Fibroblast of skin of back (primary cell): ENCODE measurements at places on chromosomes 16 and 17.

GRCh38 chr17:8289103-8289397 is 580 bp downstream of the RANGRF start:
- no peak for DNase-seq

- peak; percentile 69 for DNase-seq
These were observed 7.3 kb downstream of the FMNL1 start for GRCh38 chr17:45228763-45229539.

DNA sequence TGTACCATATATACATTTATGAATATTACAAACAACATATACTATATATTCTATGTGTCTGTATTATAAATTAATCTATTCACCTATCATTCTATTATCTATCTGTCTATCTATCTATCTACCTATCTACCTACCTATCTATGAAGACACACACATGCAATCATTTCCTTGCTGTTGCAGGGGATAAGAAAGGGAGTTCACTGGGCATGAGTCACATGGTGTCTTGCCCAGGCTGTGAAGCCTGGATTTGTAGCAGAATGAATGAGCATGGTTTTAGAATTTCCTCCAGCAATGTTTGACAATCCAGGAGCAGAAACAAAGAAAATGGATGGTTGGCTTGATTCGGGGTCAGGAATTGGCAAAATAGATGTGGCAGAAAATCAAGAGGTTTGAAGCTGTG is 23.2 kb upstream of the FAM20A start:
- no peak for DNase-seq

DNA sequence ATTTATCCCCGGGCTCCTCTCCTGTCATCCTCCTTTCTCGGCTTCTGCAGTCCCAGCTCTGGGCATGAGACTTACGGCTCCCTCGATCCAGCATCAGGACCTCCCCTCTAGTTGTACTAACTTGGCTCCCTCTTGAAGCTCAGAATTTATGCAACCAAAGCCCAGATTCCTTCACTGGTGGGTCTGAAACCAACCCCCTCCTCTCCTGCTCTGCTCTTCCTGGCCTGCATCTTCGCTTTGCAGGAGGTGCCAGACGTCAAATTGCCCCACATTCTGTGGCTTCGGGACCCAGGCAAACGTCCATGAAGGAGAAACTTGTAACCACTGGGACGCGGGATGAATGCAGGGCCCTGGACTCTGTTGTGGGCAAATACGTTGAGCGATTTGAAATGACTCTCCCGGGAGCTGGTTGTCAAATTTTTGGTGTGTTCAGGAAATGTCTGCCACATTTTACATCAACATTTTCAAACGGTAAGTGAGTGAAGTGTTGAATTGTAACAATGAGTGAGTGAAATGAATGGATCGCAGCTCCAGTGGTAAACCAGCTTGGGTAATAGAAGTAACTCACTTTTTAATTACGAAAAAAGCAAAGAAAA is 29.3 kb upstream of the ELAC2 start:
- peak; percentile 9 for DNase-seq

DNA sequence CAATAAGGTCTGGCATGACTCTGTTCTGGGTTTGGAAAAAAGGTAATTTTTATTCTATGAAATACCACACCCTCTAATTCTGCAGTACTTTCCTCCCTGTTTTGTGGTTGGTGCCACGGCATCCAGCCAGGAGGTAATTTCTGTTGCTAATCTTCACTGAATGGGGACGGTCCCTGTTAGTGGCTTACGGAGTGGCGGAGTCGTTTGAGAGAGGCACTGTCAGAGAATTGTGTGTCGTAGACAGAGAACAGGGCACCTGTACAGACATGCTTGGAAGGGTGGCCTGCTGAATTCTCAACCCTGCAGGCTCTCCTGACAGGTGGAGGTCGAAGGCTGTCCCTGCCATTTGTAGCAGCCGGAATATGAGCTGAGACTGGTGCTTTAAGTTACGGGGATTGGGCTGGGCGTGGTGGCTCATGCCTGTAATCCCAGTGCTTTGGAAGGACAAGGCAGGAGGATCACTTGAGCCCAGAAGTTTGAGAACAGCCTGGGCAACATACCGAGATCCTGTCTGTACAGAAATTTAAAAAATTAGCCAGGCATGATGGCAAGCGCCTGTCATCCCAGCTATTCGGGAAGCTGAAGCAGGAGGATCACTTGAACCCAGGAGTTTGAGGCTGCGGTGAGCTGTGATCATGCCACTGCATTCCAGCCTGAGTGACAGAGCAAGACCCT is 33.2 kb downstream of the EEF2K start:
- DNase-seq = no peak

DNA sequence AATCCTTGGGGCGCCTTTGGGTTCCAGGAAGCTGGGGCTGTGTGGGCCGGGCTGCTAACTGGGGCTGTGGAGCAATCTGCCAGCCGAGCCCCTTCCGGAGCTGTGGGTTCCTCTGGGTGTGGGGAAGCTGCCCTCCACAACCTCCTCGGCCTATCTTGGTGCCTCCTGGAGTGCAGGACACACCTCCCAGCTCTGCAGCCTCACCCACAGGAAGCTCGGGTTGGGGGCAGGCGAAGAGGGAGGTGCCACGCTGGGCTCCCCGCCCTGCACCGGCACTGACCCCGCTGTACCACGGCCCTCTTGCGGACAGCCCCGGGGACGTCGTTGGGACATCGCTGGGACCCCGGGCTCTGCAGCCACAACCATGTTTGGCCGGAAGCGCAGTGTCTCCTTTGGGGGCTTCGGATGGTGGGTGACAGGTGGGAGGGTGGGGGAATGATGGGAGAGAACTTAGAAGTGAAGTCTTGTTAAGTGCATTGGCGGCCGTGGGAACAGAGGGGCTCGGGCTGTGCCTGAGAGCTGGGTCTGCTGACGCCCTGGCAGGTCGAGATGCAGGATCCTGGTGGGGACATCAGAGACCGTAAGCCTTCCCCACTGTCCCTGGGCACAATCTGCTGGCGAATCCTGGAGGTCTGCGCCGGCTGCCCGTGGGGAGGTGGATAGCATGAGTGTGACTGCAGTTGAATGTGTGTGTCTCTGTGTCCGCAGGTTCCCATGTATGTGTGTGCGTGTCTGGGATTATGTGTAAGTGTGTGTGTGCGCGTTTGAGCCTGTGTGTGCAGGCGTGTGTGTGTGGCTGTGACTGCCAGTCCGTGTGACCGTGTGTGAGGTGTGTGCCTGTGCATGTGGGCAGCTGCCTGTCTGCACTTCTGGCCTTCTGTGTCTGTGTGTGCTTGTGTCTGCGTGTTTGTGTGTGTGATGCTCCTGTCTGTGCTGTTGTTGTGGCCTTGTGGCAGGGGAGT is at the start of gene RAP1GAP2:
Gene RAP1GAP2 (plus strand): TSS at position 275 of the 962 bp plus-strand sequence. CDS start 90 bp downstream, at position 365.
- DNase-seq = no peak

- no peak for DNase-seq
These were observed 747.1 kb downstream of the CDH8 start for GRCh38 chr16:61289141-61289540.

DNA sequence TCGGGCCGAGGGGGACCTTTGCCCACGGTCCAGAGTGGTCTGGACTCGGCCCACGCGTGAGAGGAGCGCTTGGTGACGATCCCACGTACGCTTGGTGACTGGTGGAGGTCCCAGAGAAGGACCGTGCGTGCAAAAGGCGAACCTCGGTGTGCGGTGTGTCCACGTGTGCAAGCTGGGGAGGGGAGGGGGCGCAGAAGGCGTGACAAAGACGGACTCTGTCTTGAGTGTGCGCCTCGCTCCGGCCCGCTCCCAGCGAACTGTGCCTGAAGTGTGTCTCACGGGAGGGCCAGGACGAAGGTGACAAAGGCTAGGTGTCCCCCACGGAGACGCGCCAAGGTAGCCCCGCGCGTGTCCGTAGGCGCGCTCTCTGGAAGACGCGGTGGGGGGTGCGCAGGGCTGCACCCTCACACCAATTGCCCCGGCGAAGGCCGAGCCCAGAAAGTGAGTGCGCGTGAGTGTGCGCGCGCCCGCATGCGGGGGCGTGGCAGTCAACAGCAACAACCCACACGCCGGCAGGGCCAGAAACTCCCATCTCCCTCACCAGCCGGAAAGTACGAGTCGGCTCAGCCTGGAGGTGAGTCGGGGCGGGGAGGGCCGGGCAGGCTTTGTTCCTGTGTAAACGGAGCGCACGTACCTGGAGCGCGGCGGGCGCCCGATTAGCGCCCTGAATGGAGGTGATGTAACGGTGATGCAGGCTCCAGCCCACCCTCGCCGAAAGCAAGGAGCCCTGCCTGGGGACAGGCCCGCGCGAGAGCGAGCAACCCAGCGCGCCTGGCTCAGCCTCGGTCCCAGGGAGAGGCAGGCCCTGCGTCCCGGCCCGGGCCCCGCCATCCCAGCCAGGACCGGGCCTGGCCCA is at the start of gene GPRC5C:
Gene GPRC5C (plus strand): TSS at position 521 of the 856 bp plus-strand sequence. CDS start 7,689 bp downstream, outside the sequence.
- no peak for DNase-seq

DNA sequence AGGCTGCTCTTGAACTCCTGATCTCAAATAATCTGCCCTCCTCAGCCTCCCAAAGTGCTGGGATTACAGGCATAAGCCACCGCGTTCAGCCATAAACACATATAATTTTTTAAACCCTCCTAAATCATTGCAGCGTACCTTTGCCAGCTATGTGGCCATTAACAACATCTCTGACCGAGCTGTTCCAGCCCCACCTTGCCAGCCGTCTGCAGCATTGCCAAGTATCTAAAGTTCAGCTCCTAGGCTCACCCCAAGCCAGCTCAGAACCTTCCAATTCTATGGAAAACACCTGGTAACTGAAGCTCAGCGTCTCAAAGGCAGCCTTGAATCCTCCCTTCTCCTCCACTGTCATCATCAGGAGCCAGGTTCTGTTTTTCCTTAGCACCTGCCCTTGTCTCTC is 5.1 kb upstream of the MEIOB start:
- no peak for DNase-seq

- DNase-seq = no peak
These were observed 37.8 kb upstream of the N4BP1 start for GRCh38 chr16:48647794-48648193.

GRCh38 chr16:17305694-17306093 is 165.1 kb downstream of the XYLT1 start:
- DNase-seq = no peak

DNA sequence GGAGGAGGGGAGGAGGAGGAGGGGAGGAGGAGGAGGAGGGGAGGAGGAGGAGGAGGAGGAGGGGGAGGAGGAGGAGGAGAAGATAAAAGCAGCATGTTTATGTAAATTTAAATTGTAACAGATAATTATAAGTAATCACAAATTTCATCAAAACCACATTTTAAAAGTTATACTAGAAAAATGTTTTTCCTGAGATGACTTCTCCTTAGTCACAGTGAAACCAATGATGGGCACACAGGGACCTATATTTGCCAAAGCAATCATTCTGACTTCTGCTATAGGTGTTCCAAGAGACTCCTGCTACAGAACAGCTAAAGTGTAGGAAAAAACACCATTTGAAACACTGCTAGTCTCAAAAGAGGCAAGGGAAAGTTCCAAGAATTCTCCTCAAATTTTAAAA is 66.4 kb downstream of the CEP95 start:
- peak; percentile 32 for DNase-seq

DNA sequence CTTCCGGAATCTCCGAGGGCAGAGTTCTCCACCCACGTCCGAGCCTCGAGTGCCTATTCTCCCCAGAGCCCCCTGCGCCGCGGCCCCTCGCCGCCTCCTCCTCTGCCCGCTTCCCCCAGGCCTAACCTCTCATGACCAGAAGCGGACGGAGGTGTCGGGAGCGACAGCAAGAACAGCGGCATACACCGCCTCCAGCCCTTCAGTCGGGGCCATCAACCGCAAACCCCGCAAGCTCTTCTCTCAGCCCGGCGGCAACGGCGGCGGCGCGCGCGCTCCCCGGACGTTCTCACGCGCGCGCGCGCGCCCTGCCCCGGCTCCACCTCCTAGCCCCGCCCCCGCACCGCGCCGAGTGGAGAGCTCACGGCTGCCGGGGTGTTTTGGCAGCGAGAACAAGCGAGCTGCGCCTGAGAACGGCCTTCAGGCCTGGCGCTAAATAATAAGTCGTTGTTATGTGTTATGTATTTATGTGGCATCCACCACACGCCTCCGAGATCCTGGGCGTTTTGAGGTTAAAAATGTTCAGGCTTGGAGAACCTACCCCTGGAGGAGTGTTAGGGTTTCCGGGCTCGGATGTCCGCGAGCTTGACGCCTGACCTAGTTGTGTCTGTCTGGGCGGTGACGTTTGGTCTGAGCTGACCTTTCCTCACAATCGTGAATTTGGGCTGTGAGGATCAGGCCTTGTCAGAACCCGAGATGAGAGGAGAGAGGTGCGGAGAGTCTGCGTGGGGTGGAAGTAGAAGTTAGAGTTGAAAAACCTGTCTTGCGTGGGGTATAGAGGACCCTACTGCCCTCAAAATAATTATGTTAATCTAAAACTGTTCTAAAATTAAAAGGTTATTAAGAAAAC is at the start of gene RNFT1:
Gene RNFT1 (minus strand): TSS at position 259 of the 847 bp plus-strand sequence. CDS start 77 bp downstream, at position 182.
- peak; percentile 82 for DNase-seq

DNA sequence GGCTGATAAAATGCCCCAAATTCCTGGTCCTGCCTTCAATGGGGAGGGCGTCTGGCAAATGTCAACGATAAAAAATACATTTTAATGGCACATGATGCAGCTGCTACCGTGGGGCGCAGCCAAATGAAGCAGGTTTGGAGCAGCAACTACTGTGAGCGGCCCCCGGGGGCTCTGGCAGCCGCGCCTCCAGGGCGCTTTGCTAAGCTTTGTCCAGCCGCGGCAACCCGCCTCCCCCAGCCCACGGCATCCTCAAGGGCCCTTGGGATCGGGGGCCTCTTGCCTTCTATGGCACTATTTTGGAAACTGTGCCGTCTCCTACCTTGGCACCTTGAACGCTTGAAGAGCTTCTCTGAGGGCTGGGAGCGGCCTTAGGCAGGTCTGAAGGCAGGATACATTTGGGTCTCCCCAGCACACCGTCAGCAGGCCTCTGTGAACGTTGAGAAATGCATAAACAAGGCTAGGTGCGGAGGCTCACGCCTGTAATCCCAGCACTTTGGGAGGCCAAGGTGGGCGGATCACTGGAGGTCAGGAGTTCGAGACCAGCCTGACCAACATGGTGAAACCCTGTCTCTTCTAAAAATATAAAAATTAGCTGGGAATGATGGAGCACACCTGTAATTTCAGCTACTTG is 25.1 kb downstream of the TBX4 start:
- DNase-seq = no peak

DNA sequence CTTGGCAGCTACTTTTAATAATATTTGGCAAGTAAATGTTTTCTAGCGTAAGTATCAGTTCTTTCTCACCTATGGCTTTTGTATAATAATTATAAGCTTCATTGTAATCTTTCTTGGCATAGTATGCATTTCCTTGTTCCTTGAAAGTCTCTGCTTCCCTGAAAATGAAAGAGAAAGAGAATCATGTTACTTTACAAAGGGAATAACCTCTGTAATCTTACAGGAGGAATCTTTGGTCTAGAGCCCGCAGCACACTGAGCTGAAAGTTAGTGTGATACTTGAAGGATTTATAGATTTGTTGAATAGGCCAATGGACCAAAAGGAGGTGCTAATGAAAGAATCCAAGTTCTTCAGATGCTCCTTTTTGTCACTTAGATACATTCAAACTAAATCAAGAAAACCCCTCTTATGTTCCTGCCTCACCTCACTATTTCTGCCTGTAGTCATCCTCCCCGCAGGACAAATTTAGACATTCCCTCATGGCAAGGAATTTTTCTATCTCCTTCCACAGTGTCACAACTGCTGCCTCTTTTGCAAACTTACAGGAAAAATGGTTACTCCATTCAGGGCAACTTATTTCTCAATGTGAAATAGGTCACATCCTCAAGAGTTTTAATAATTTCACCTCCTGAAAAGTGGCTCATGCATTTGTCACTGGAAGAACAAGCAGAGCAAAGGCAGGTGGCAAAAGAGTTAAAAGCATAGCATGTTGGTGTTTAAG is 16.7 kb downstream of the DNAJC7 start:
- DNase-seq = no peak
